ENCODE measurements at places on chromosomes 4 and X.

DNA sequence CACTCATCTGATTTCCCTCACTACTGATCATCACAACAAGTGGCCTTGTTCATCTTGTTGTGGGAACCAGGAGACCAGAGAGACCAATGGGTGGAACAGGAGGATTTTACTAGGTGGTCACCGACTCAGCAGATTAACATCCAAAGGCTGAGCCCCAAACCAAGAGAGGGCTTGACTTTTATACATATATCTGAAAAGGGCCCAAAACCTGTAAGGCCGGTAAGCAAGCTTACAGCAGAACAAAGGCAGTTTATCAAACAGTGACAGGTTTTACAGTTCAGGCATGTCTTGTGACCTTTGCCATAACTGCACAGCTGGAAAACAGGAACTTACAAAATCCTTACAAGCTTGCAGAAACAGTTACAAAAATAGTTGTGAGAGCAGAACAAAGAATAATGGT is 195.9 kb downstream of the OR13H1 start:
- no peak for DNase-seq

DNA sequence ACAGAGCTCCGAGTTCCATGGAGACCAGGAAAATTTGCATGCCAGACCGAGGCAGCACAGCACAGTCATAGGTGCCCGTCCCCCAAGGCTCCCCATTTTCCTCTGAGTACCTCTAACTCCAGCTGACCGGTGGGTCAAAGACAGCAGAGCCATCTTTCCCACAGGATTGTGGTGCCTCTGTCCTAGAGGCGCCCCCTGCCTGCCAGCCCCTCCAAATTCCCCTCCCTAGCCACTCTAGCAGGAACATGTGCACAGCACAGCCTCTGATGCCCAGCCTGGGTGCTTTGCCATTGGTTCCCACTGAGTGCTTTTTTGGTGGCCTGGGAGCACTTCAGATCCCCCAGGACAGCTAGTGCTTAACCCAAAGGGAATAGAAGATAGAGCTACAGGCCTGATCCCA is 368.5 kb upstream of the PABPC5 start:
- no peak for DNase-seq

DNA sequence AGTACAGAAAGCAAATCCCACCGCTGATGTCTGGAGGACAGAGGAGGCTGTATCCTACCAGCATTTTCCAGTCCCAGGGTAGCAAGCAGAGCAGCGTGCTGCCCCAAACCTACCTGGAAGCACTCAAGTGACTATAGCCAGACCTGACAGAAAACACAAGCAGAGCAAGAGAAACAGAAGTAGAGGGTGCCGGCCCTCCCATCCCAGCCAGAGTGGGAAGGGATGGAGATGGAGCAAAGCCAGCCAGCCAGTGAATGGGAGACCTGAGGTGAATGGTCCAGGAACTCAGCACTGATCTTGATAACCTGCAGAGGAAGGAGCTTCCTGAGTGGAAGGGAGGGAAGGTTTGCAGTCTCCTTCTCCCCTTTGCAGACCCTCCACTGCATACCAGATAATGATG is 185.2 kb downstream of the MAML3 start:
- no peak for DNase-seq

GRCh38 chr4:88803600-88804096 is 106.0 kb upstream of the NAP1L5 start:
- no peak for DNase-seq

DNA sequence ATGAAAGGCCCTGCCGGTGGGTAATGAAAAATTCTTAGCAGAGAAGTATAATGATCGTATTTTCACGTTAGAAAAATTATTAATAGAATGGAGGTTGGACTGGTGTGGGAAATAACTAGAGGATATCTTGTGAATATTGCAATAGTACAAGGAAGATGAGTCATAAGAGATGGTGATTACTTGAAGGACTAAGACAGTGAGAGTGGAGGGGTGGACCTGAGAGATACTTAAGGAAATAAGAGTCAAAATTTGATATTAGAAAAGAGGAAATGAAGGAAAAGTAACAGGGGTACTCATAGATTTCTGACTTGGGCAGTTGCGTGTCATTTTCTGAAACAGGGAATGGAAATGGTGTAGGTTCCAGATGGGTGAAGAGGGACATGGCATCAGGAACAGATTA is 1.7 kb upstream of the USP53 start:
- DNase-seq, result no peak

GRCh38 chr4:152408514-152409327 is 127.2 kb downstream of the FBXW7 start:
- peak; percentile 8 for DNase-seq

DNA sequence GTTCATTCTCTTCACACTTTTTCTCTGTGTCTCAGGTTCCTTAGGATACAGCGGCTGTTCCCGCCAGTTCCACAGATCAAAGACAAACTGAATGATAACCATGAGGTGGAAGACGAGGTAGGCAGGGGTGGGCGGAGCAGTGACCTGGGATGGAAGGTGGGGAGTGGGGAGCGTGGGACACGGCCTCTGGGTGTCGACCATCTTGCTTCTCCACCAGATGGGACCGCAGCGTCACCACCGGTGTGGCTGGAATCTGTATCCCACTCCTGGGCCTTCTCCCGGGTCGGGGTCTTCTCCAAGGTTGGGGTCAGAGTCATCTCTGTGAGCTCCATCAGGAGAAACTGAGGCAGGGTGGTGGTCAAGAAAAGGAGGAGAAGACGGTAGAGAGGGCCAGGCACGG is 31.2 kb upstream of the IL3RA start:
- no peak for DNase-seq

GRCh38 chr4:76011700-76012387 is 4.5 kb upstream of the CXCL9 start:
- no peak for DNase-seq

DNA sequence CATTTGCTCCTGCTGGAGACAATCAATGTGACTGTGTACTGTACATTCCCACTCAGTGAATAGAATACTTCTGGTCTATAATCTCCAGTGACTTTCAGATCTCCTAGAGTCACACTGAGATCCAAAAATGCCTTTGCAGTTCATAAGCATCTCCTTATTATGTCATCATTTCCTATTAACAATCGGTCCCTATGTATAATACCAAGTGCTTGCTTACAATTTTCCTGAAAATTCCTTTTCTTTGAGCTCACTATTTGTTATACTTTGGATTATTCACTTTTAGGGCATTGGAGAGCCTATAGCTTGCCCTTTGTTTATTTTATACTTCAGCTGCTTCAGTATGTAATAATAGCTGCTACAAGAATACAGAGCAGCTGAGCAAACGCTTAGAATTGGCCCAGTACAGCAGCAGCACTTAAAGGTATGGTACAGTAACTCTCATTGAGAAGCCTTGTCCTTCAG is 313.0 kb downstream of the DCTD start:
- no peak for DNase-seq

DNA sequence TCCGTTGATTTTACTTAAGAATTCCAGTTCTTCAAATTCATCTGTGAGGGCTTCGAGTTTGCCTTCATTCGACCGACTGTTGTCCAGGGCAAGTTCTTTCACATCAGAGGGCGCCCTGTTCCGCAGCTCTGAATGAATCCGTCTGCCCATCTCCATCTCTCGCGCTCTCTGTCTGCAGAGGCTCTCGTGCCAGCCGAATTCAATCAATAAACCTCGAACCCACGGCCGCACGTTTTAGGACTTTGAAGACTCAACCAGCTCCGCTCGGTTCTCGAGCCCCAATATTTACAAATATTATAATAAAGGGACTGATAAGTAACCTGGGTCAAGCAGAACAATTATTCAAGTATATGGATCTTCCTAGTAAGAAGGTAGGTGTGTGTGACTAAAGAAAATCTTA is 556.4 kb upstream of the SMIM31 start:
- no peak for DNase-seq

Measured in GM12864 (cell line).